ENCODE measurements at places on chromosomes 13 and 19. TPM values are rescaled to one million over a fixed set of nuclear protein-coding genes. Genes with fewer than 3 reads are reported as not detected.

Gene BST2
- polyA plus RNA-seq, result 173 TPM

Gene ZNF543
- 6.2 TPM for polyA plus RNA-seq

Gene ZNF570
- 6.0 TPM for polyA plus RNA-seq

Gene FCGBP
- polyA plus RNA-seq, result 0.65 TPM

Gene CEACAM3
- not detected for polyA plus RNA-seq

Gene PGLYRP2
- 0.23 TPM for polyA plus RNA-seq

Gene ATP4B
- 0.21 TPM for polyA plus RNA-seq

Gene GTF3A
- polyA plus RNA-seq, result 688 TPM

Gene LILRB1
- polyA plus RNA-seq, result not detected

Gene ZNF8
- polyA plus RNA-seq, result 0.94 TPM

Gene ZFP28
- polyA plus RNA-seq, result 1.5 TPM

Gene SLAIN1
- 39.3 TPM for polyA plus RNA-seq

Gene C1QTNF9
- not detected for polyA plus RNA-seq

Gene RNASEH2A
- 23.5 TPM for polyA plus RNA-seq

Gene CDC42EP5
- not detected for polyA plus RNA-seq

Gene ZNF440
- polyA plus RNA-seq, result 1.8 TPM

Gene IL11
- not detected for polyA plus RNA-seq

Gene ZNF723
- polyA plus RNA-seq, result not detected

Gene NAPSA
- polyA plus RNA-seq, result 0.61 TPM

Gene EPS8L1
- polyA plus RNA-seq, result 0.49 TPM

Gene GARIN5B
- not detected for polyA plus RNA-seq

Gene SLC6A16
- 1.1 TPM for polyA plus RNA-seq

Gene CYSLTR2
- 0.68 TPM for polyA plus RNA-seq

Gene EPSTI1
- polyA plus RNA-seq, result 19.1 TPM

Gene ZNF540
- 4.8 TPM for polyA plus RNA-seq

Gene ZIM2
- not detected for polyA plus RNA-seq

Gene SHISA2
- not detected for polyA plus RNA-seq

Gene ZNF541
- not detected for polyA plus RNA-seq

Gene KCNJ14
- polyA plus RNA-seq, result 0.18 TPM

Gene DGKH
- 2.1 TPM for polyA plus RNA-seq

Measured in CD4-positive, alpha-beta memory T cell (primary cell).